HCEC 1CT (cell line): ENCODE measurements at places on chromosomes 7 and 10.

DNA sequence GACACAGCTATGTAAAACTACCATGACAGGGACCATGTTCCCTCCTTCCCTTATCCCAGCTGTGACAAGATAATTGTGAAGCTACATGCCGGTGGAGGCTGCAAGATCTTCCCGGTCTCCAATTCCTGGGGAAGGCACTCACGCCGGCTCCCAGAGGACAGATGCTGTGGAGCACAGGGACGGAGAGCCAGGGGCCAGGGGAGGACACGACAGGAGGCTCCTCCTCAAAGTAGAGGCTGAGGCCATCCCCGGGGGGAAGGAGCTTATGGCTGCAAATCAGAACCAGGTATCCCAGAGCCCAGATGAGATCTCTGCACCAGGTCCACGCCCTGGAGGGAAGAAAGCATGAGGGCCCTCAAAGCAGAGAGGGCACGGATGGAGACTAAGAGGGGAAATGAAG is 286.2 kb downstream of the TCERG1L start:
- DNase-seq: no peak

DNA sequence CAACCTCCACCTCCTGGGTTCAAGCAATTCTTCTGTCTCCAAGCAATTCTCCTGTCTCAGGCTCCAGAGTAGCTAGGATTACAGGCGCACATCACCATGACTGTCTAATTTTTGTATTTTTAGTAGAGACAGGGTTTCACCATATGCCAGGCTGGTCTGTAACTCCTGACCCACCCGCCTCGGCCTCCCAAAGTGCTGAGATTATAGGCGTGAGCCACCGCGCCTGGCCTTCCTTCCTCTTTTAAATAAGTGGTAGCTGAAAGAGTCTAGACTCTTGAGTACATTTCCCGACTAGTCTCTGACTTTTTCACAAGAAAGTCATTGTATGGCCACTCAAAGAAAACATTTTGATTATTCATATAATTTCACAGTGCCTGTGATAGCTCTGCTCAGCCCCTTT is 636.2 kb upstream of the ANKRD30A start:
- no peak for DNase-seq

DNA sequence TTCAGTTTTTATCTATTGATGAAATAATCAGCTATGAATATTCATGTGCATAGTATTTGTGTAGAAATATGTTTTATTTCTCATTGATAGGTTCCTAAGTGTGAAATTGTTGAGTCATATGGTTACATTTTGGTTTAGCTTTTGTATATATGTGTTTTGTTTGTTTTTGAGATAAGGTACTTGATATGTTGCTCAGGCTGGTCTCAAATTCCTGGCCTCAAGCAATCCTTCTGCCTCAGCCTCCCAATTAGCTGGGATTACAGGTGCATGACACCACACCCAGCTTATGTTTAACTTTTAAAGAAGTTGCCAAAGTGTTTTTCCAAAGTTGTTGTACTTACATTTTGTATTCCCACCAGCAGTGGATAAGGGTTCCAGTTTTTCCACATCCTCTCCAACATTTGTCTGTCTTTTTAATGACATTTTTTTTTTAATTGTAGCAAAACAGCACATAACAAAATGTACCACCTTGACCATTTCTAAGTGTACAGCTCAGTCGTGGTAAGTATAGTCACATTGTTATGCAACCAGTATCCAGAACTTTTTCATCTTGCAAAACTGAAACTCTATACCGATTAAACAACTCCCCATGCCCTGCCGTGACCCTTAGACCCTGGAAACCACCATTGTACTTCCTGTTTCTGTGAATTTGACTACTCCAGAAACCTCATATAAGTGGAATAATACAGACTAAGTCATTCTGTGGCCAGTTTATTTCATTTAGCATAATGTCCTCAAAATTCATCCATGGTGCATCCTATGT is 12.6 kb upstream of the UBE2D1 start:
- DNase-seq: peak; percentile 67

DNA sequence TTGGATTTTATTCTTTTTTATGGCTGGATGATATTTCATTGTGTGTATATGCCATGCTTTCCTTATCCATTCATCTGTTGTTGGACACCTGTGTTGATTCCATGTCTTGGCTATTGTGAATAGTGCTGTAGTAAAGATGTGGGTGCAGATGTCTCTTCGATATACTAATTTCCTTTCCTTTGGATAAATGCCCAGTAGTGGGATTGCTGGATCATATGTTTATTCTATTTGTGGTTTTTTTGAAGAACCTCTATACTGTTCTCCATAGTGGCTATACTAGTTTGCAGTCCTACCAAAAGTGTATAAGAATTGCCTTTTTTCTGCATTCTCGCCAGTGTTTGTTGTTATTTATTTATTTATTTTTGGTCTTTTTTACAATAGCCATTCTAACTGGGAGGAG is 159.8 kb downstream of the WNT2 start:
- no peak for DNase-seq

- no peak for DNase-seq
Observed at GRCh38 chr7:6502886-6503285, 48.4 kb downstream of the GRID2IP start.

DNA sequence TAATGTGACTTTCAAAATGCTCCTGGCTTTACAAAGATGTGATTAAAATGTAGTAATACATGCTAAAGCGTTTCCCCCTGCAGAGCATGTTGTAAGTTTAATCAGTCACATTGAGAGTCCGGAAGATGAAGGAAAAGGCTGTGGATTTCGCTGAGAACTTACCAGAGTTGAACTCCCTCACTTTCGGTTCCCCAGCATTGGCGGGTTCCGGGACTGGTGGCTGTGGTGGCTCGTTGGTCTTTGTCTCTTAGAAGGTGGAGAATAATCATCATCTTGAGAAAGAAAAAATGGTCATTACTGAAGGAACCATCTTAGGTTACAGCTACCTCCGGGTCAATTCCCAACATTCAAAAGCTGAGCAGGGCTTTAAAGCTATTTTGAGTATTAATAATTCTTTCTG is 9.6 kb upstream of the NUPR2 start:
- no peak for DNase-seq

DNA sequence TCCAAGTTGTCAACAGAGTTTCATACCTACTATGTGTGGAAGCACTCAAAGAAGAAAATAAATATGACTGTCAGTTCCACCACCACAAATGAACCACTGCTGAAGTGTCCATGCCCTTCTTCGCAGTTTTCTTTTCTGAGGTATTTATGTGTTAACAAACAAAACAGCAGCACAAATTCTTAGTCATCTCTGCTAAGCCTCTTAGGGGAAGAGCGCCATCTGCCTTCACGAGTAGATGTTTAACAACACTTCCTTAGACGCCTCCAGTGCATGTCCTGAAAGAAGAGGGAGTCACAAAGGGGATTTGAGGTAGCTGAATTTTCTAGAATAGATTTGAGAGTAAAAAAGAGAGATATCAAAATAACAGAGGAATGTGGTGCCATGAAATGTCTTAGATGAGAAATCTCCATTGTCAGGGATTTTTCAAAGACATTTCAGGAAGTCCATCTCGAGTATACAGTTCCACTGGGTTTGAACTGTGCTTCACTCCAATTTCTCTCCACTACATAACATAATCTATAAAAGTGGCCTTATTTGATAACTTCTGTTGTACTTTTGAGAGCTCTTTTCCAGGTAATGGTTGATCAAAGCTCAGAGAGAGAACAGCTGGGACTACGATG is 775.3 kb upstream of the POM121L12 start:
- DNase-seq: no peak

DNA sequence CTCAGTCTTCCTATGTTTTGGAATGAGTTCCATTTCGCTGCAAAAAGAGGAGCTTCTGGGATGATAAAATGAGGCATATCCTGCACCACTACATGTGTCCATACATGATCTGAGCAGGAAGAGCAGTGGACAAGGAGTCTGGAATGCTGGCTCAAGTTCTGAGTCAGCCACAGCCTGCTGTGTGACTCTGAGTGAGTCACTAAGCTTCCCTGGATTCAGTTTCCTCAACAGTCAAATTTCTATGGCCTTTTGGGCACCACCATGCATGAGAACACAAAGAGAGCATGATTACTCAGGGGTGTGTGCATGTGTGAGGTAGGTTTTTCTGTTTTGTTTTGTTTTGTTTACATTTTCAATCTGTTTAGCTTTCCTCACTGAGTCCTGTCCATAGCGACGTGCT is 254.6 kb downstream of the ANKRD30A start:
- peak; percentile 0 for DNase-seq

DNA sequence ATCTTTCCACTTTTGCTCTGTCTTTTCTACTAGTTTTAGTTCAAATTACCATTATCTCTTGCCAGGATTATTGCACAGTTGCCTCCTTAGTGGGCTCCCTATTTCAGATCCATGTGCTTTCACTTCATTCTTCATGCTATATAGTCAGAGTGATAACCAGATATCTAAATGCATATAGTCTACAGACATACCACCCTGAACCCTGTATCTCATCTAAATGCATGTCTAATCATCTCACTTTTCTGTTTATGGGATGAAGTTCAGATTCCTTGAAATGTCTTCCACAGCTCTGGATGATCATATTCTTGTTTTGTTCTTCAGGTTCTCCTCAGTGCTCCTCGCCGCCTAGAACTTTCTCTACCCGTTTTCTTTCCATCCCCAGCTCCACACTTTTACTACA is 13.8 kb downstream of the RSBN1L start:
- no peak for DNase-seq
